ENCODE measurements at places on chromosomes 7 and 10. TPM values are rescaled to one million over a fixed set of nuclear protein-coding genes. Genes with fewer than 3 reads are reported as not detected.

Gene ADIRF
- polyA plus RNA-seq = not detected

DNA sequence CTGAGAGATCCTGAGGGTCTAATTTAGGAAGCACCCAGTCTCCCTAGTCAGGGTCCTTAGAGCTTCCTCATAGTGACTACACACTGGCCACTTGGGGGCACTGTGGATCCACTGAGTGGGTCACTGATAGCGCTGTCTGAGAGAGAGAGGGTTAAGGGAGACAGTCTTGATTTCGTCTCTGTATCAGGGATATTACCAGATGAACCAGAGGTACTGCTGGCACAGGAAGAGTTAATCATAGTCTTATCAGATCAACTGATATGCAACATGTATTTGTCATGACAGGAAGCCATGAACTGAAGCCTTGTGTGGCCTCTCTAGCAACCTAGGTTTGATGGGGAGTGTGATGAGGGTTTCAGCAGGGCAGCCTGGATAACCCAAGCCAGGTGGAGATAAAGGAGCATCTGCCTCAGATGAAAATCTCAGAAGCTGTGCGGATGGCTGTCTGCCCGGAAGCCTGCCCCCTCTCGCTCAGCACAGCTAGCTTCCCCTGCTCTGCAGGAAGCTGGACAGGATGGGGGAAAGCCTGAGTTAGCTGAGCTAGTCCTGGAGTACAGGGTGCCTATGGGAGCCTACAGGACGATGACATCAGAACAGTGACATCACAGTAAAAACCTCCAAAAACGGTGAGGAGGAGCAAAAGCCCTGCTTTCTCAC, 214.0 kb upstream of the PRSS1 start:
- H3K36me3 ChIP-seq = no peaks in the 10 kb centered on the region
- peak overlapping the region; percentile 18 for H3K4me3 ChIP-seq
- H3K4me1 ChIP-seq = peaks cover 6% of the 10 kb centered on the region
- peak; percentile 51 for DNase-seq

DNA sequence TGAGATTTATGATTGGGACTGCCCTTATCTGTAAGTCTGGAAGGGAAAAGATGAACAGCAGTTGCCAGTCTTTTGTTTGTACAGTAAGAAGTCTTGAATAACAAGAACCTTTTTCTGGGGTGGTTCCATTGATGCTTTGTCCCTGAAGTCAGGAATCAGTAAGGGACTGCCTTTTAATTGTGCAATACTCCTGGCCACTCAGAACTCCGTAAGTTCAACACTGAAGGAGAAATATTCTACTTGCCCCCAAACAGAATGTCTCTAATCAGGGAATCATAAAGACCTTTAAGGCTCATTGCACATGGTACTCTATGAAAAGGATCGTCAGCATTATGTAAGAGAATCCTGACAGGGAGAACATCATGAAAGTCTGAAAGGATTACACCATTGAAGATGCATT, 361.4 kb downstream of the EXOC4 start:
- H3K27ac ChIP-seq = no peak overlapping the region
- H3K27me3 ChIP-seq = no peaks in the 10 kb centered on the region
- H3K36me3 ChIP-seq = no peaks in the 10 kb centered on the region
- H3K4me3 ChIP-seq = no peak overlapping the region
- DNase-seq = no peak

DNA sequence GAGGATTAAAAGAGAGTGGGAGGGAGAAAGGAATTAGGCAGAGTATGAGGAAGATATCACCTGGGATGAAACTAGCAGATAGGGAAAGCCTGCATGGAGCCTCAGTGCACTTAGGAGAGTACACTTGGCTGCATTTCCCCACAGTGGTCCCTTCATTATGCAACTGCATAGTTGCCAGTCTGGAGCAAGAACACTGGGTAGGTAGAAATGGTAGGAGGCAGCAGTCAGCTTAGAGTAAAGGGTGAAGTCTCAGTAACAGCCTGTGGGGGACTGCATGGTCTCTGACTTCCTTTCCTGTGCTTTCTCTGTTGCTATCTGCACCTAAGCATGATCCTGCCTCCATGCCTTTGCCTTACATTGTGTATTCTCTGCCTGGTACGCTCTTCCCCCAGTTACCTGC, 14.0 kb upstream of the PCGF5 start:
- no peak overlapping the region for H3K4me3 ChIP-seq
- DNase-seq = no peak
- no peaks in the 10 kb centered on the region for H3K27me3 ChIP-seq
- no peaks in the 10 kb centered on the region for H3K36me3 ChIP-seq
- no peak overlapping the region for H3K27ac ChIP-seq
- H3K4me1 ChIP-seq = peaks cover 82% of the 10 kb centered on the region

- peak; percentile 82 for DNase-seq
- H3K4me1 ChIP-seq = peaks cover 49% of the 10 kb centered on the region
- H3K4me3 ChIP-seq = no peak overlapping the region
- H3K27me3 ChIP-seq = peaks cover 15% of the 10 kb centered on the region
- H3K36me3 ChIP-seq = no peaks in the 10 kb centered on the region
These were observed 26.3 kb upstream of the WDFY4 start for GRCh38 chr10:48658243-48658974.

- no peak overlapping the region for H3K27ac ChIP-seq
- DNase-seq = no peak
- peaks cover 7% of the 10 kb centered on the region for H3K4me1 ChIP-seq
- no peak overlapping the region for H3K4me3 ChIP-seq
- H3K36me3 ChIP-seq = no peaks in the 10 kb centered on the region
- no peaks in the 10 kb centered on the region for H3K27me3 ChIP-seq
These were observed 18.7 kb upstream of the ARID5B start for GRCh38 chr10:61882621-61883370.

DNA sequence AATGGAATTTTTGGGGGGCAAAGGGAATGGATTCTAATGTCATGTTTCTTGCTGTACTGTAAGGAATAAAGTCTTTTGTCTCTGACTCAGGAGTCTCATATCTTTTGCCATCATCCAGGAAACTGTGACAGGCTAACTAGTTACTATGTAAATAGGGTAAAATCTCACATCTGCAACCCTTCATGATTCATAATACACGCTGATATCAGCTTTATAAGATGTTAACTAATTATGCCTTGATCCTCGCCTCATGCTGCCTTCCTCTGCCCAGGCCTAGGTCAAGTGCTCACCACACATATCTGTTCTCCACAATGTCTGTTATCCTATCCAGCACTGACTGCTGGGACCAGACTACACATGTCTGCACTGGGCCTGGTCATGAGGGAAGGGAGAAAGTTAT, 81.3 kb upstream of the CXCL12 start:
- DNase-seq = no peak
- H3K36me3 ChIP-seq = no peaks in the 10 kb centered on the region
- no peaks in the 10 kb centered on the region for H3K4me1 ChIP-seq
